ENCODE measurements at places on chromosomes 2 and 18.

DNA sequence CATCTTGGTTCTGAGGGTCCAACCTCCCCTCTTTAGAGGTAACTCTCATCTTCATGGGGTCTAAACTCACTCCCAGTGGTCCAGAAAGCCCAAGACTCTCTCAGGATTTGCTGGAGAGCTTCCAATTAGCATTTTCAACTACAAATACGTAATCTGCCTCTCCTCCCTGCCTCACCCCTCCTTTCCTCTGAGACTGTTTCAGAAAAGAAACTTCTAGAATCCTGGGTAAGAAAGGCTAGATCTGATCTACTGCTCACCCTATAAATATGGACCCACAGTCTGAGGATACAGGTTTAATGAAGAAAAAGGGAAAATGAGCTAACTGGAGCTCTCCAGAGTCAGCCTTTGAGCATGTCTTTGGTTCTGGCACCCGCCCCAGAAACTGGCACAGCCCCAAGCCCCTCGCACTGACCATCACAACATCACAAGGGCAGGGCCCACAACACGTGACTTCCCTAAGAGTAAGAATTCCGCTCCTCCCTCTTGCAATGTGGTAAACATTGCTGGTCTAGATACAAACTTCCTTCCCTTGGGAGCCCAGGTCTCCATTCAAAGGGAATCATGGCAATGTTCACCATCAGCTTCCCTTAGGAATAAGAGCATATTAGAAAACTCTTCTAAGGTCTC, 21.7 kb upstream of the IHH start:
- DNase-seq, result no peak

- DNase-seq, result peak; percentile 56
Measured at GRCh38 chr18:28189400-28190239, 12.7 kb upstream of the CDH2 start.

GRCh38 chr2:204012072-204012653, 75.6 kb downstream of the ICOS start:
- no peak for DNase-seq

DNA sequence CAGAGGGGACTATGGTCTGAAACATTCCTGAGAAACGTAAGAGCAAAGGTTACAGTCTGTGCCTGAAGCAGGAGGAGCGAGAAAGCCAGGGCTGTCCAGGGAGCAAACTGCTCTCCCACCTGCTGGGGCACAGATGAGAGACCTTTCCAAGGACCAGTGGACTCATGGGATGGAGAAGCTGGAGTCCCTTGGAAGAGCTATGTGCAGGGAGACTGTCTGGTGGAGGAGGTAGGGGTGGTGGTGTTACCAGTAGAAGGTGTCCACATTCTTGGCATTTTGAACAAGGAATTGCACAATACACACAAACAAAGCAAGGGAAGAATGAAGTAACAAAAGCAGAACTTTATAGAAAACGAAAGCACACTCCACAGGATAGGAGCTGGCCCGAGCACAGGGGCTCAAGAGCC, 97.9 kb upstream of the CYRIA start:
- DNase-seq, result no peak

GRCh38 chr2:134103196-134103595, 150.7 kb upstream of the MGAT5 start:
- DNase-seq, result no peak

DNA sequence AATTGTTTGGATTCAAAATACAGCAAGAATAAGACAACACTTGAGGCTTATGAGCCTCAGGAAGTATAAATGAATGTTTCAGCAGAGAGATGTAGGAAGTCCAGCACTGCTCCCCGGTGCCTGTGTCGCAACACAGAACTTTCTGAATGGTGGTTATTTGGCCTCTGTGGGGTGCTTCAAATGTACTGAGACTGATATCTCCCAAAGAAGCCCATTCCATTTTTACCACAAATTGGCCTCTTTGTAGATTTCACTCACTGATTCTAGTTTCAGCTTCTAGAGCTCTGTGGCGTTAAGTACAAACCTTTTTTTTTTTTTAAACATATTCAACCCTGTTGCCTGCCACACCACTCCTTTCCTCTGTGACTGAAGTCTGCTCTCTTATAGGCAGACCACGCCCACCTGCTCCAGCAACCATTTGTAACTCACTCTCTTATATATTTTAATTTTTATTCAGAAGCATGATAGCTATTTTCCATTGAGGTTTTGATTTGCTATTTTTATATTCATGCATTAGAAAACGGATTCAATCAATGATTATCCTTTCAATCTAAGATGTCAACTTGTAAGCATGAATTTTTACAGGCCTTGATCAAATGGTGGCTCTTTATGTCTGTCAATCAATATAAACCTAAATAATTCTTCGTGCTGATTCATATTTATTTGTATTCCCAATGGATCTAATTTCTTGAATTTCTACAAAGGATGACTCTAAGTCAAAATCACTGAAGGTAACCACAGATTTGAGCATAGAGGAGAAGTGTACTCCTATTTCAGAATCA, 277.1 kb upstream of the CCDC68 start:
- DNase-seq, result peak; percentile 43

GRCh38 chr2:48572816-48573215, 42.9 kb downstream of the STON1 start:
- no peak for DNase-seq

- DNase-seq, result no peak
Measured at GRCh38 chr2:218431878-218432277, 13.0 kb downstream of the VIL1 start.

GRCh38 chr2:191626497-191627151, 51.3 kb upstream of the NABP1 start:
- no peak for DNase-seq

GRCh38 chr2:220574038-220574437, 946.6 kb downstream of the SLC4A3 start:
- DNase-seq, result no peak

DNA sequence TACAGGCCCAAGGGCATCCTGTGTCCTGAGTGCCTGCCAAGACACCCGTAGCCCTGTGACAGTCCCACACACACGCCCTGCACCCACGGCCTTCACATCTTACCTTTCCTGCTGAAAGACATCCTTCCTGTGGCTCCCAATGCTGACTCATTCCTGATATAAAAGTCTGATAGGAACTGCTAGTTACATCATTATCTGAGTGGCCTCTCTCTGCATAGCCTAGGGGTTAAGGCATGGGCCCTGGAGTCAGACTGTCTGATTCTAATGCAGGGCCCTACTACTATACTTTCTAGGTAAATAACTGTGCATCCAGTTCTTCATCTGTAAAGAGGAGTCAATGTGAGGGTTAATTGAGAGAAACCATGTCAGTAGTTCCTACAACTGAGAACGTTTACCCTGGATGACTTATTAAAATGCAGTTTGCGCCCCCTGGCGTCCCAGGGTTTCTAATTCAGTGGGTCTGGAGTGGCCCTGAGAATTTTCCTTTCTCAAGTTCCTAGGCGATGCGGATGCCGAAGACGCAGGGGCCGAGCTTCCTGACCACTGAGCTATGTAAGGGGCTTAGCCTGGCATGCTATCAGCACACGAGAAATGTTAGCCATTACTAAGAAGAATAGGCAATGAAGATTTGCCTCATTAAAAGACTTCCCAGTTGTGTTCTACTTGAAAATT, 6.0 kb upstream of the GPR45 start:
- peak; percentile 72 for DNase-seq

DNA sequence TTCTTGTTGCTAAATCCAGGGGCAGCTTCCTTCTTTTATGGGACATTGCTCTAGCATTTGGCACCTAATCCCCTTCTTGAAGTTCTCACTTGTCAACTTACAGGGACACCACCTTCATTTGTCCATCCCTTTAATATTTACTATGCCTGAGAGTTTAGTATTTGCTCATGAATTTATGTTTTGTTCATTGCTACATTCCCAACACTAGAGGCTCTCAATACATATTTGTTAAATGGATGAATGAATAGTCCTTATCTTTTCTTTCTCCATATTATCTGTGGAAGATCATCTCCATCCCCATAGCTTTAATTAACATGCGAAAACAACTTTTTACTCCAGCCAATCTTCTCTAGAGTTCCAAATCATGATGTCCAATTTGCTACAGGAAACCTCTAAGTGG, 5.4 kb downstream of the CWC22 start:
- DNase-seq, result no peak

- no peak for DNase-seq
Measured at GRCh38 chr18:70165936-70166335, 39.6 kb downstream of the RTTN start.

DNA sequence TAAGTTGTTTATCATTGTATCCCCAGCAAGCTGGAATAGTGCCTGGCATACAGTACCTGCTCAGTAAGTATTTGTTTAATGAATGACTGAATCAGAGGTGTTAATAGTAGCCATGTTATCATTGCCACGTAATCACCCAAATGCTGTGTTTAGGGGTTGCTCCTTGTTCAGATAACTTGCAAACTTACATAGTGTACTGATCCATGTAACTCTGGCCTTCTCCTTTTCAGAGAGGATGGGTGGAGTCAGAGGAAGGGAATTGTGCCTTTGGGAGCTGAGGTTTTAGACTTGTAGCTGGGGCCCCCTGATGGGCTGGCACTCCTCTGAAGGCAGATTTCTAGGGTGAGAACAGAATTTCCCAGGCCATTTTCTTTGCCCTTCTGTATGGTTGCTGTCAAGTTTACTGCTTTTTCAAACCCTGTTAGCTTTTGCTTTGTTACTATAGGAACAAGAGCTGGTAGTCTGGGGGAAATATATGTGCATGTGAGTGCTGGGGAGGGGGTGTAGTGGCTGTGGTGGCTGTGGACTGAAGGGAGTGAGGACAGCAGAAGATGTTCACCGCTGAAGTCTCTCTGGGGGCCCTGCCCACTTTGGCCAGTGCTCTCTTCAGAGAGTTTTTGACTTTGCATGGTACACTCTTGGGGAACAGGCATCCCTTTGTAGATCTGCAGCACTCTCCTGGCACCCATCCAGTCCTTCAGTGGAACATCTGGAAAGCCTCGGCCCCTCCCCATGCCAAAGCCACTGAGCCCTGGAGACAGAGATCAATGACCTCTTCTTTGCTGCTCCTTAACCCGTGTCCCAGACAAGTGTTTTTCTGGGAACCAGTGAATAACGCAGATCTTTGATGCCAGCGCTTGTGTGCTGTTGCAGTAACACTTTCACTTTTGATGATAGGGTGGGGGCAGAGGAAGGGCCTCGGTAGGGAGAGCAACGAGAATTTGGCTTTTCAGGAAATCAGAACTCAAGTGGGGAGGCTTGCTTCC, 209.0 kb downstream of the PRKCE start:
- peak; percentile 27 for DNase-seq

GRCh38 chr2:128636802-128637147, 318.1 kb upstream of the HS6ST1 start:
- no peak for DNase-seq

GRCh38 chr2:233990261-233990798, 60.2 kb upstream of the SPP2 start:
- DNase-seq, result no peak

- no peak for DNase-seq
Measured at GRCh38 chr2:14501061-14501460, 131.5 kb upstream of the LRATD1 start.

DNA sequence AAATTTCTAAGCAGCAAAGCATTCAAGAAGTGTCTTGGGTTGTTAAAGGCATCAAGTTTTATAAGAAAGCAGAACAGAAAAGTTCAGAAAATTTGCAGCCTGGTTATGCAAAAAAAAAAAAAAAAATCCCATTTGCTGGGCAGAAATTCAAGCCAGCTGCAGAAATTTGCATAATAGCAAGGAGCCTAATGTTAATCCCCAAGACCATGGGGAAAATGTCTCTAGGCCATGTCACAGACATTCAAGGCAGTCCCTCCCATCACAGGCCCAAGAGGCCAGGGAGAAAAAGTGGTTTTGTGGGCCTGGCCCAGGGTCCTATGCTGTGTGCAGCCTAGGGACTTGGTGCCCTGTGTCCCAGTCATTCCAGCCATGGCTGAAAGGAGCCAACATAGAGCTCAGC, 269.0 kb upstream of the SLC39A10 start:
- DNase-seq, result no peak

DNA sequence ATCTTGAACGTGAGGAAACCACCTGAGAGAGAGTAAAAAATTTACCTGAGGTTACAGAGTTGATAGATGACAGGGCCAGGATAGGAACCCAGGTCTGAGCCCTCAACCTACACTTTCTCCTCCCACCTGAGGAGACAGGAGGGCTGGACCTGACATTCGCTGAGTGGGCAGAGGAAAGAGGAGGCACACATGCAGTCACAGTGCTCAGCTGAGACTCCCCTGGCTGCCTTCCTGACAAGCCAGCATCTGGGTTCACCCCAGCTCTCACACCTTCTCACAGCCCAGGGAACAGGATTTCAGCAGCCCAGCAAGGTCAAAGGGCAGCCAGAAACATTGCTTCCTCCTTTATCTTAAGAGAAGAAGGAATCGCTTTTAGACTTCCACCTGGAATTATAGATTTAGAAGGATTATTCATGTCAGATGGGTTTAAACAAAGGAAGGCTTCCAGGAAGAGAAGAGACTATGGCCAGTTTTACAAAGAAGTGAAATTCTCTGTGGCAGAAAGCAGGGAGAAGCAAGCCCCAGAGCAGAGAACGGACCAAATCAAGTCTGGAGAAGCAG, 18.1 kb upstream of the PKDCC start:
- DNase-seq, result no peak

GRCh38 chr2:174442546-174443510, 44.0 kb downstream of the GPR155 start:
- DNase-seq, result no peak

DNA sequence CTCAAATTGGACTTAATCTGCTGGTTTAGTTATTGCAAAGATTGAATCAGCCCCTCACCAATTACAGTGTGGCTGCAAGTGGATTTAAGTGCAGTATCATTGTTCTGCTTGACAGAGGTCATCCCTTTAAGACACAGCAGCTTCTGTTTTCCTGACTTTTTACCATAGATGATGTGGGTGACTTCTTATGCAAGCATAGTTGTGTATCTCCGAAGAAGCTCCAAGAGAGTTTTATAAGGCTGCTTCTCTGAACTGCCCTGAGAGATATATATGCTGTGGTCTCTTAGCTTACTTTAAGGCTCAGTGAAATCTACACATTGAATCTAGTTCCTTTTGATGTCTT, 3.5 kb downstream of the TRIB2 start:
- no peak for DNase-seq

DNA sequence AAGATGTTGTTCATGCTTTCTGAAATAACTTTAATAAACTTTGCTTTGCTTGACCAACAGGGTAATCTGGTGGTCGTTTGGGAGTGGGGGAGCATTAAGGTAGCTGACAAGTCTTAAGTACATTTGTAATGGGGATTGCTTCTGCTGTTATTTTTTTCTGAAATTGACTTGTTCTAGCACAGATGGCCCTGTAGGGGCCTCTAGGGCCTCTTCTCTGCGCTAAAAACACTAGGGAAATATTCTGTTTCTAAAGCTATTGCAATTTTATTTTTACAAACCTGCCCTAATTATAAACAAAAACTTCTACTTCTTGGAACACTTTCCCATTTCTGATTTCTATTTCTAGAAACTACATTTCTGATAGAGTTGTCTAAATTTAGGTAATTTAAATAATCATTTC, 191.3 kb upstream of the KCNJ3 start:
- DNase-seq, result peak; percentile 50
